ENCODE measurements at places on chromosomes 7 and 10.
A peak's percentile ranks its signal among the peaks of the same experiment; 100 is the strongest.

GRCh38 chr7:8827329-8827728 is 393.9 kb downstream of the NXPH1 start:
- DNase-seq: no peak

DNA sequence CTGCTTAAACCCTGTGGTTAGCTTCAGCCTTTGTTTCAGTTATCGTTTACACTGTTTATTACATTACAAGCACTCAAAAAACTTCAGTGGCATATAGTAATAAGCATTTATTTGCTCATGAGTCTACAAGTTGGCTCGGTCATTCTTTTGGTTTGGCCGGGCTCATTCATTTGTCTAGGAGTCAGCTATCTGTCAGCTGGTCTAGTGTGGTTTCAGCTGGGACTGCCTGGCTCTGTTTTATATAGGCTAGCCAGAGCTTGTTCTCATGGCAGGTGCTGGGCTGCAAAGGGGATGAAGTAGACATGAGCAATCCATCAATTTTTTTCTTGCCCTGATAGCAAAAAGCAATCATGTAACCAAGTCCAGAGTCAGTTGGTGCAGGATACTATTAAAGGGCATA is 103.6 kb downstream of the MKLN1 start:
- DNase-seq: peak; percentile 32

DNA sequence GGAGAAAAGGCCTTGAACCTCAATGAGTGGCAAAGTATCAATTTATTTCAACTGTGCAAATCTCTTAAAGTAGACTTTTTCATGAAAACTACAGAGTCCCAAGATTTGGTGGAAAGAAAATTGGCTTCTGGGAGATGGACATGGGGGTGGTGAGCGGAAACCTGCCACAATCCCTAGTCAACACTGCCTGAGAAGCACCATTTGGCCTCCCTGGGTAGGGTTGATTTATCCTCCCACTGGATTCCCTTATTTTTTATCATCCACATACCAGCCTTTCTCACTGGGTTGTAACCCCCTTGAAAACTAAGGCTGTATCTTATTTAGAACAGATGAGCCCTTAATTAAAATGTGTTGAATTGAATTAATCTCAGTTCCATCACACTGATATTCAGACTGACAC is 101.7 kb upstream of the PTN start:
- DNase-seq: no peak

- DNase-seq: no peak
These were observed 554.9 kb upstream of the NRP1 start for GRCh38 chr10:33889371-33889770.

DNA sequence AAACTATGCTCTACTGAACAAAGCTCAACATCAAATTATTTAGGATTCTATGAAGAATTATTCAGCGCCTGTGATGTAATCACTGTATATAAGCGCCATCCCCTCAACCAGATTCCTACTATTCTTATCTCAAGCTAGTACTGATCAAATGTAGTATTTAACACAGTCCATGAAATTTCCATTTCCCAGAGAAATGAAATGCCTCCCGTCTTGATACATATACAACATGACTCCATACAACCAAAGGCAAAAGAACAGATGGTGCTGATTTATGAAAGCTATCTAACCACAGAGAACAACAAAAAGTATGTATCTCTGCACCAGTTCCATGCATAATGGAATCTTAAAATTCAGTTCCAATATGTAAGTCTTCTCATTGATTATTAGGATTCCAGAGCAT is 406.1 kb downstream of the PARD3 start:
- DNase-seq: no peak

- DNase-seq: peak; percentile 44
These were observed 715.4 kb upstream of the NRP1 start for GRCh38 chr10:34049887-34050286.

- DNase-seq: no peak
These were observed 93.8 kb downstream of the ADAM12 start for GRCh38 chr10:126294451-126294850.

DNA sequence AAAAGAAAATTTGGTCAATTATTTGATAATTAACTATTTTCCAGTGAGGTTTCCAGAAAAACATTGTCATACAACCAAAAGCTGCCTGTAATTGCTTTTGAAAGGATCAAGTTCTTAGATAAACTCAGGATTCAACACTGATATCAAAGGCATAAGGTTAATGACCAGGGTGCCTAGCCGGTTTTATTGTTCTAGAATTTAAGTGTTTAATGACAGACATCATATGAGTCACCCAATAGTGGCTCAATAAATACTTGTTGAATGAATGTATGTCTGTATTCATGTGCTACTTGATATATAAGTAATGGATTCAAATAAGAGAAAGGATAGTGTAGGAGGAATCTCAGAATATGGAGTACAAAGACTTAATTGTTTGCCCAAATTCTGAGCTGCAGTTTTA is 196.1 kb upstream of the LRGUK start:
- no peak for DNase-seq

DNA sequence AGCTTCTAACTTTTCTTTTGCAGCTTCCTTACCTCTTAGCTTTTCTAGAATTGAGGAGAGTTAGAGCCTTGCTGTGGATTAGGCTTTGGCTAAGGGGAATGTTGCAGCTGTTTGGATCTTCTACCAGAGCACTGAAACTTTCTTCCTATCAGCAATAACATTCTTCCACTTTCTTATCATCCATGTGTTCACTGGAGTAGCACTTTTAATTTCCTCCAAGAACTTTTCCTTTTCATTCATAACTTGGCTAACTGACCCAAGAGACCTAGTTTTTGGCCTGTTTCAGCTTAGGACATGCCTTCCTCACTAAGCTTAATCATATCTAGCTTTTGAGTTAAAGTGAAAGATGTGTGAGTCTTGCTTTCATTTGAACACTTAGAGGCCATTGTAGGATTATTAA is 19.6 kb downstream of the MINPP1 start:
- DNase-seq: no peak

DNA sequence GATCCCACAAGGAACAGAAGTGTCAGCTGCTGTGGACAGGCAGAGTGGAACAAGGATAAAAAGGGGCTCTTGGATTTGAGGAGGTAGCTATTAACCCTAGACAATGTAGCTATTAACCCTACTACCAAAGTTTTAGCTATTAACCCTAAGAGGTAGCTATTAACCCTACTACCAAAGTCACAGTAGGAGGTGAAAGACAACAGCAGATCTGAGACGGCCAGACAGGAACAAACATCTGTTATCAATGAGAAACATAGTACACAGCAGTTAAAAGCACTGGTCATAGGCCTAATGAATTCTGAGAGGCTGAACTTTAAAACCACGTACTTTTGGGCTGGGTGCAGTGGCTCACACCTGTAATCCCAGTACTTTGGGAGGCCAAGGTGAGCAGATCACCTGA is 11.9 kb downstream of the ERCC6 start:
- no peak for DNase-seq

- no peak for DNase-seq
These were observed 100.5 kb downstream of the FGFR2 start for GRCh38 chr10:121497513-121498470.

DNA sequence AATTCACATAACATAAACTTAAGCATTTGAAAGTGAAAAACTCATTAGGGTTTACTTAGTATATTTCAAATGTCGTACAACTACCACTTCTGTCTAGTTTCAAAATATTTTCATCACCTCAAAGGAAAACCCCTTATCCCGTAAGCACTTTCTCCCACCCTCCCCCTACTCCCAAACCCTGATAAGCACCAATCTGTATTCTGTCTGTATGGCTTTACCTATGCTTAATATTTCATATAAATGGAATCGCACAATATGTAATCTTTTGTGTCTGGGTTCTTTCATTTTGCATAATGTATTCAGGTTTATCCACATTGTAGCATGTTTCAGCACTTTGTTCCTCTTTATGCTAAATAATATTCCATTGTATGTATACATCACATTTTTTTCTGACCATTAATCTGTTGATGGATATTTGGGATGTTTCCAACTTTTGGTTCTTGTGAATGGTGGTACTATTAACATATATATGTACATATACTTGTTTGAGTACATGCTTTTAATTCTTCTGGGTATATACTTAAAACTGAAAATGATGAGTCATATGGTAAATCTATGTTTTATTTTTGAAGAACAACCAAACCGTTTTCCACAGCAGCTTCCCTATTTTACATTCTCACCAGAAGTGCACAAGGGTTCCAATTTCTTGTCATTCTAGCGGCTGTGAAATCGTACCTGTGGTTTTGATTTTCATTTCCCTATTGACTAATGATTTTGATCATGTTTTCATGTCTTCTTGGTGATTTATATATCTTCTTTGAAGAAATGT is 6.2 kb upstream of the STARD3NL start:
- no peak for DNase-seq

DNA sequence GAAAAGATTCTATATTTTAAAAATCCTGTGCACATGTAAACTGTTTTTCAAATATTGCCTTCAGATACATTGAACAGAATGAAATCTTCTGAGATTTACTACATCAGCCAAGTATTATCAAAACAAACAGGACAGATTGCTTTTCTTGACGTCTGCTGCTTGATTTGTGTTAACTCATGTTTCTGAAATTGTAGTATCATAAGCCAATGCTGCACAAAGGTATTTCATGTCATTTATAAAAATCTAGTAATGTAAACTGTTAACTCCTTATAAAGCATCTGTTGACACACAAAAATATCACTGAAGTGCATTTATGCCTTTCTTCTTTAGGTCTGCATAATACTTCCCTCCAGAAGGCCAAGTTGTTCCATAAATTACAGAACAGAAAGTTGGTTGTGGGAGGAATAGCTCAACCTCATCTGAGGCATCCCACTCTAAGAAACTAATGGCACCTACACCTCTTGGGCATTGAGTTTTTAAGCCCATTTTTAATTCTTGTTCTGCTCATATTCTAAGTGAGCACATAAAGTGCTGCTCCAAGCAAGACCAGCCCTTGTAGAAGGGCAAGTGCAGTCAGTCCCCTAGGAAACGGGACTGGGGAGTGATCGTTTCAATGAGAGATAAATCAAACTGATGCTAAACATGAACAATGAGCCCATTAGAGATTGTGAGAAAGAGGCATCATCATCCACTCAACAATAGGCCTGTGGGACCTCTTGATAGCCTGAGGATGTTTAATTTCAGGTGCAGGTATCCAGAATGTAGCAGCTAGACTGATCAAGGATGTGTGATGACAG is 28.5 kb downstream of the CAV1 start:
- DNase-seq: no peak

GRCh38 chr7:284762-285722 is 4.9 kb upstream of the FOXL3 start:
- no peak for DNase-seq

GRCh38 chr7:4085937-4086691 is 596.0 kb upstream of the FOXK1 start:
- no peak for DNase-seq

- no peak for DNase-seq
These were observed 155.2 kb upstream of the GNAI1 start for GRCh38 chr7:79979437-79979836.

GRCh38 chr10:26550774-26551526 is 112.8 kb downstream of the APBB1IP start:
- DNase-seq: no peak

DNA sequence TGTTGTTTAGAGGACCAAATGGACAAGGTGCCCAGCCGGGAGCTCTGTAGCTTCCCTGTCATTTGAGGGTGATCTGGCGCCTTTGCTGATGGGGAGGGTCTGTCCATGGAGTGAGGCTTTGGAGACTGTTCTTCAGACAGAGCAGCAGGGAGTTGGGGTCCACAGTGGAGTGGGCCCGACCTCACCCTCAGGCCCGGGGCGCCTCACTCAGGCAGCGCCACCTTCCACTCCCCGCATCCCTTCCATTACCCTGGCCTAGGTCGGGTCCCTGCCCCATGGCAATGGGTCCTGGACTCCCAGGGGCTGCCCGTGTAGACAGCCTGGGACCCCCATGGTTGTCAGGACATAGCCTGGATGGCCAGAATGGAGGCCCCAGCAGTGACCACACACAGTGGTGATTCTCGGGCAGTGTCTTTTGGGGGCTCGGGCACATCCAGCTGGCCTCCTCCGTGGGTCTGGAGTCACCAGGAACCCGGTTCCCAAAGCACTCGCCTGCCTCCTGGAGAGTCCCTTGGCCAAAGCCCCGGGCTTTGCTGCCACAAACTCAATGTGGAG is 38.5 kb downstream of the TCERG1L start:
- no peak for DNase-seq

GRCh38 chr10:34764472-34764946 is 50.6 kb downstream of the PARD3 start:
- DNase-seq: no peak

GRCh38 chr7:142111499-142111898 is at the start of gene MGAM2:
MGAM2 (plus strand) TSS chr7:142111718; CDS start chr7:142116874, 5,156 bp downstream.
- DNase-seq: peak; percentile 30

All from stomach (tissue), 19 donors.